ENCODE measurements at places on chromosomes 3 and 15.

DNA sequence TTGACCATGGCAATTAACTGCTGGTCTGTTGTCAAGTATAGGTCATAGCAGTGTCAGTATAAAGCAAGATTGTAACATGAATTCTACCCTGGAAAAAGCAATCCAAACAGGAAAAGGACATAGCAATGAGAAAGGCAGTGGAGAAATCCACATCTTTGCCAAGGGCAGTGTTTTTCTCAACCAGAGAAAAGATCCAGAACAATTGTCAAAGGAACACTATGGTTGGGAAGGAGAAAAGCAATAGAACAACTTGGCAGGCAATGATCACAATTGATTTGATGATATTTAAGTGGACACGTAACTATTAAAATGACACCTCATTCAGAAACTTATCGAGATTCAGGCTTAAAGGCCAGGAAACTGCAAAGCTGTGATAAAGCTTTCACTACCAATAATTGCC, 271.1 kb downstream of the DIPK2A start:
- DNase-seq = no peak

DNA sequence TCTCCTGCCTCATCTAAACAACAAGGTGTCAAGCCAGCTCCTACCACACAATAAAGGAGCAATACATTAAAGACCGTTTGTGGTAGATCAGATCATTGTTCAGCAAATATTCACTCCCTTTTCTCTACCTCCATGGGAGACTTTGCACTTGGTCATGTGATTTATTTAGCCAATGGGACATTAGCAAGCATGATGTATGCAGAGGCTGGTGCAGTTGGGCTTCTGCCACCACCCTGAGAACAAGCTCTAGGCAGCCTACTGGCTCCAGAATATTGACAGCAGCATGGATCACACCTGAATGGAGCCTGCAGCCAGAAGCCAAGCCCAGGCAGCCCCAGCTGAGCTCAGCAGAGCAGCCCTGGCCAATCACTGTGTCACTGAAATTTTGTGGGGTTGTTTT, 99.4 kb upstream of the UBE2E2 start:
- no peak for DNase-seq

GRCh38 chr3:64388886-64389285, 163.6 kb upstream of the PRICKLE2 start:
- DNase-seq = no peak

DNA sequence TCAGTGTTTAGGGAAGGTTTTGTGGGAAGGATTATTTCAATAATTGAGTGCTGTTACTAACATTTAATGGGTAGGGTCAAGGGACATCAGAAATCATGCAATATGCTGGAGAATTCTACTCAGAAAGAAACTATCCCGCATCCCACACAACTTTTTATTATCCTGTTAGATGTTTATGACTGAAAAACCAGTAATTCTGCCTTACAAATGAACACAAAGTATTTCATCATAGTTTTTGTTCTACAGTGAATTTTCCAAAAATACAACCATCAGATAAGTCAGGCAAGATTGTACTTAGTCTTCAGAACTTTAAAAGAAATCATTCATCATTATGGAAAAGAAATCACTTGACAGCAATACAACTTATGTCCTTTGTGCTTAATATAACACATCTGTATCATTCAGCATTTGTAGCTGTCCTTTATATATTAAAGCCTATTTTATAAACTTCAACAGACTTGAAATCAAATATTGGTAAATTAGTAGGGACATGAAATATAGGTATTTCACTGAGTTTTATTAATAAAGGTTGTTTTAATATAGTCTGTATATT, 61.9 kb downstream of the TRPM7 start:
- DNase-seq = no peak

GRCh38 chr15:77416148-77416455, 3.8 kb downstream of the PEAK1 start:
- no peak for DNase-seq

DNA sequence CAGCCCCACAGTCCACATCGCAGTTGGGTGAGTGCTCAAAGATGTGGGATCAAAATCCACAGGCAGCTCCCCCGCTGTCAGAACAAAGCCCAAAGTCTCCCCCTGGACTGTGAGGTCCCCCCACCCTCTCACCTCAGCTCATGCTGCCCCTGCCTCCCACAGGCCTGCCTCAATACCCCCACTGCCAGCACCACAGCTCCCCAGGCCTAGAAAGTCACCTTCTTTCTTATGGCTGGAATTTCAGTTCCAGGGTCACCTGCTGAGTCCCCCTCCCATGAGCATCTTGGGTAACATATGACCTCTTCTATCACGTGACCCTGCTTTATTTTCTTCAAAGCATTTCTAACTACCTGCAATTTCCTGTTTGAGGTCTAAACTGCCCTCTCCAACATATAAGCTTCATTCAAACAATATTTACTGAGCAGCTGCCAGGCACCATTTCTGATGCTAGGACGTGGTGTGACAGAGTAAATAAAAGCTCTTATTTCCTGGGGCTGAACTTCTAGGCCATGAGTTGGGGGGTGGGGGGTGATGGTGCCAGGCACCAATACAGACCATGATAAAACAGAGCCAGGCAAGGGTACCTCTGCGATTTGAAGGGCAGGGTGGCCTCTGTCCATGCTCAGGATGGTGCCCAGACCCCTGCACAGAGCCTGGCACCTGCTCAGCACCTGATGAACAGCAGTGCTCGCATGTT, 2.4 kb upstream of the TMEM89 start:
- no peak for DNase-seq

All from HTR-8/SVneo (cell line).